ENCODE measurements at places on chromosomes 16 and 17.

- H3K27me3 ChIP-seq = peaks cover 14% of the 10 kb centered on the region
- peak overlapping the region; percentile 22 for H3K4me3 ChIP-seq
- no peak for DNase-seq
- H3K36me3 ChIP-seq = no peaks in the 10 kb centered on the region
Measured at GRCh38 chr16:90046122-90046970, 27.1 kb upstream of the DBNDD1 start.

GRCh38 chr16:82753821-82754220 is 127.1 kb downstream of the CDH13 start:
- H3K27me3 ChIP-seq = peaks cover 19% of the 10 kb centered on the region
- H3K36me3 ChIP-seq = no peaks in the 10 kb centered on the region
- H3K4me3 ChIP-seq = no peak overlapping the region
- DNase-seq = no peak
- no peak overlapping the region for H3K27ac ChIP-seq

- H3K4me3 ChIP-seq = no peak overlapping the region
- H3K4me1 ChIP-seq = peaks cover 6% of the 10 kb centered on the region
- no peaks in the 10 kb centered on the region for H3K27me3 ChIP-seq
- no peaks in the 10 kb centered on the region for H3K36me3 ChIP-seq
Measured at GRCh38 chr17:8133399-8133798, 9.5 kb upstream of the HES7 start.

- H3K4me1 ChIP-seq = no peaks in the 10 kb centered on the region
- no peak overlapping the region for H3K27ac ChIP-seq
- peak; percentile 4 for DNase-seq
- no peaks in the 10 kb centered on the region for H3K27me3 ChIP-seq
Measured at GRCh38 chr17:6940186-6940649, 55.6 kb upstream of the ALOX12 start.

DNA sequence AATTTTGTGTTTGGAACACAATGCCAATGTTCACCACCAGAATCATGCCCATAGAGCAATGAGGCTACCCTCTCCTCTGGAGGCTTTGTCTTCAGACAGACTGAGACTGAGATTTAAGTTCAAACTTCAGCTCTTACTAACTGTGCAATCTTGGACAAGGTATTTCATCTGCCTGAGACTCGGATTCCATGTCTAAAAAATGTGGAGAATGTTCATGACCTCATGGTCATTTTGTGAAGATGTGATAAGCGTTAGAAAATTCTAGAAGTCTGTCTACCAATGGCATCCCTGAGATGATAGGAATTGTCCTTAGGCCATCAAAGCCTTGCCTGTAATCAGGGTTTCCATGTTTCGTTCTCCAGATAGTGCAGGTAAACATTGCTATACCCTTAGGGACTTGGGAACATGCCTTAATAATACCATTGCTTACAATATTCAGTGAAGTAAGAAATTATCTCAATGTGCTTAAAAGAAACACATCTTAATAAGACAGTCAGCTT is 388.2 kb upstream of the MAF start:
- H3K4me1 ChIP-seq = no peaks in the 10 kb centered on the region
- H3K27ac ChIP-seq = no peak overlapping the region
- H3K27me3 ChIP-seq = no peaks in the 10 kb centered on the region
- no peak for DNase-seq
- no peaks in the 10 kb centered on the region for H3K36me3 ChIP-seq

GRCh38 chr16:27224271-27224737 is 21.0 kb downstream of the KDM8 start:
- H3K4me1 ChIP-seq = peaks cover 31% of the 10 kb centered on the region
- H3K36me3 ChIP-seq = peaks cover 13% of the 10 kb centered on the region
- DNase-seq = no peak

DNA sequence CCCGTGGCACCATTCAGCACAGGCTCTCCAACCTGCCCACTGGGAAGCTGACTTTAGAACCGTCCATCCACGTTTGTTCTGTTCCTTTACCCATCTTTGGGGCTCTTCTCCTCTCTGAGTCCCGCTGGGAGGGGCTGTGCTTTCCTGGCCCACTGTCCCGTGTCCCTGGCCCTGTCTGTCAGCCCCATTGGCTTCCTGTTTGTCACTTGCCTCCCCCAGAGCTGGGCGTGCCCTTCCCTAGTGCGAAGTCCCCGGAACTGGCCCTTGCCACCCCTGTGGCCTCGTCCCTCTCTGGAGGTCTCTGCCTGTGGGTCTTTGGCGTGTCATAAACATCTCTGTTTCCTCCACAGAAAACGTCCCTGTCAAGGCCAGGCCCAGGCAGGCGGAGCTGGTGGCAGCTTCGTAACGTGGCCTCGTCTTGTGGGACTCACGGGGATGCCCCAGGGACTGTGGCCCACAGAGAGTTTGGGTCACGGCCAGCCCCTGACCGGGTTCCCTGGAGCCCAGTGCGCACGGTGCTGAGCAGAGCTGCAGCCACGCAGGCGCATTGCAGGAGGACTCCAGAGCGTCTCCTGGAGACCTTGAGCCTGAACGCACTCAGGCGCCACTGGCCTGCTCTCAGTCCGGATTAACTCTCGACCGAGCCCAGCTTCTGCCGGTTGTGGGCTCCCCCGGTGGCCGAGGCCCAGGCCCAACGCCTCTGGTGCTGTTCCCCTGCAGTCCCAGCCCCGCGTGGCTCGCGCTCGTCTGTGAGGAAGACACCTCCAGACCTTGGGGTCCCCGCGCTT is 7.3 kb downstream of the CHMP6 start:
- no peak for DNase-seq
- H3K27ac ChIP-seq = no peak overlapping the region
- H3K4me3 ChIP-seq = no peak overlapping the region
- peaks cover 3% of the 10 kb centered on the region for H3K36me3 ChIP-seq
- H3K27me3 ChIP-seq = peaks cover 16% of the 10 kb centered on the region

GRCh38 chr16:73396556-73396955 is 348.6 kb upstream of the ZFHX3 start:
- H3K27me3 ChIP-seq = no peaks in the 10 kb centered on the region
- no peak overlapping the region for H3K27ac ChIP-seq
- H3K4me1 ChIP-seq = no peaks in the 10 kb centered on the region
- H3K36me3 ChIP-seq = no peaks in the 10 kb centered on the region
- no peak overlapping the region for H3K4me3 ChIP-seq

DNA sequence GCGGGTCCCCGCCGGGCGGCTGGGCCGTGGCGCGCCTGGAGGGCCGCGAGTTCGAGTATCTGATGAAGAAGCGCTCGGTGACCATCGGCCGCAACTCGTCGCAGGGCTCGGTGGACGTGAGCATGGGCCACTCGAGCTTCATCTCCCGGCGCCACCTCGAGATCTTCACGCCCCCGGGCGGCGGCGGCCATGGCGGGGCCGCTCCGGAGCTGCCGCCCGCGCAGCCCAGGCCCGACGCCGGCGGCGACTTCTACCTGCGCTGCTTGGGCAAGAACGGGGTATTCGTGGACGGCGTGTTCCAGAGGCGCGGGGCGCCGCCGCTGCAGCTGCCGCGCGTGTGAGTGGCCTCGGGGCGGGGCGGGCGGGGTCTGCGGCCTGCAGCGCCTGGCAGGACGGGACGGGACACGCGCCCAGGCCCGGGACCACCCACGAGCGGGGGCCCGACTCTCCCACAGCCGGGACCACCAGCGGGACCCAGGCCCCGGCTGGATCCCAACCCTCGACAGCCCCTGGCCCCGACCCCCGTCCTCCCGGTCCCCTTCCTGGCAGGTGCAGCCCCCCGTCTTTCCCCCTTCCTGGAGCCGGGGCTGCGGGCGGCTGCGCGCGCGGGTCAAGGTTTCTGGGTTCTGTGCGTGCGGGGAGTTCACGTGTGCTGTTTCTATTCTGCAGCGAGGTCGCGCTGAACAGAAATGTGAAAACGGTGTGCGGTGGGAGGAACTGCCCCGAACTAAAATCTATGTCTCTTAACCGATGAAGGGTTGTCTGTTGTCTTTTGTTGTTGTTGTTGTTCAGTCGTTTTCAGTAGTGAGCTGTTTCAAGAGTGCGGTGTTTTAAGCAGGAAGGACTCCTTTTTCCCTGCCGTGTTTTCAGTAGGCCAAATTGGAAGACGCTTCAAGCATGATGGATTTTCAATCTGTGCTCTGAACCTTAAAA is 705 bp downstream of the FOXK2 start:
- H3K4me3 ChIP-seq = peak overlapping the region; percentile 86
- peak; percentile 58 for DNase-seq
- peaks cover 4% of the 10 kb centered on the region for H3K36me3 ChIP-seq
- H3K4me1 ChIP-seq = peaks cover 43% of the 10 kb centered on the region
- H3K27me3 ChIP-seq = no peaks in the 10 kb centered on the region

GRCh38 chr17:62791235-62791734 is 16.8 kb downstream of the MARCHF10 start:
- H3K4me3 ChIP-seq = no peak overlapping the region
- no peaks in the 10 kb centered on the region for H3K36me3 ChIP-seq

GRCh38 chr17:42485680-42486079 is 27.0 kb downstream of the ATP6V0A1 start:
- H3K4me1 ChIP-seq = peaks cover 27% of the 10 kb centered on the region
- H3K27me3 ChIP-seq = no peaks in the 10 kb centered on the region
- no peak overlapping the region for H3K27ac ChIP-seq

GRCh38 chr16:55248494-55248893 is 75.5 kb upstream of the IRX6 start:
- H3K27me3 ChIP-seq = peaks cover 6% of the 10 kb centered on the region
- no peaks in the 10 kb centered on the region for H3K4me1 ChIP-seq
- no peak overlapping the region for H3K4me3 ChIP-seq
- no peak overlapping the region for H3K27ac ChIP-seq
- no peaks in the 10 kb centered on the region for H3K36me3 ChIP-seq
- no peak for DNase-seq

- H3K36me3 ChIP-seq = no peaks in the 10 kb centered on the region
- no peak overlapping the region for H3K27ac ChIP-seq
- H3K4me3 ChIP-seq = no peak overlapping the region
- H3K27me3 ChIP-seq = peaks cover 57% of the 10 kb centered on the region
- DNase-seq = no peak
Measured at GRCh38 chr16:79573884-79574283, 26.7 kb downstream of the MAF start.

GRCh38 chr16:59840169-59840568 is 1106.1 kb upstream of the GOT2 start:
- H3K27me3 ChIP-seq = no peaks in the 10 kb centered on the region
- H3K4me1 ChIP-seq = no peaks in the 10 kb centered on the region
- H3K36me3 ChIP-seq = peaks cover 2% of the 10 kb centered on the region
- no peak overlapping the region for H3K4me3 ChIP-seq

GRCh38 chr17:43755389-43755875 is 3.2 kb downstream of the SOST start:
- H3K4me3 ChIP-seq = no peak overlapping the region
- H3K36me3 ChIP-seq = no peaks in the 10 kb centered on the region
- peaks cover 7% of the 10 kb centered on the region for H3K4me1 ChIP-seq
- peak; percentile 10 for DNase-seq
- H3K27me3 ChIP-seq = peaks cover 52% of the 10 kb centered on the region

DNA sequence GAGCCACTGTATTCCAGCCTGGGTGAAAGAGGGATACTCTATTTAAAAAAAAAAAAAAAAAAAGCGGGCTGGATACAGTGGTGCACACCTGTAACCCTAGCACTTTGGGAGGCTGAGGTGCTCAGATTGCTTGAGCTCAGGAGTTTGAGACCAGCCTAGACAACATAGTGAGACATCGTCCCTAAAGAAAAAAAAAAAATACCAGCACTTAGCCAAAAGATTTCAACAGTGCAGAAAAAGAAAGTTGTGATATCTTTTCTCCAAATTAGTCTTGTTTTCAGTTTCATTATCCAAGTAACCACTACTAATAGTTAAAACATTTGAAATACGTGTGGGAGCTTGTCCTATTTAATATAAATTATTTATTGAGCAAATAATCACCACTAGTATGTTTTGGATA is 48.7 kb downstream of the TENT4B start:
- no peak overlapping the region for H3K27ac ChIP-seq
- no peak overlapping the region for H3K4me3 ChIP-seq
- no peaks in the 10 kb centered on the region for H3K27me3 ChIP-seq

- H3K4me1 ChIP-seq = peaks cover 74% of the 10 kb centered on the region
- H3K27me3 ChIP-seq = no peaks in the 10 kb centered on the region
- peak overlapping the region; percentile 100 for H3K4me3 ChIP-seq
- peak overlapping the region; percentile 89 for H3K27ac ChIP-seq
Measured at GRCh38 chr17:7841396-7841914, 7.4 kb downstream of the KDM6B start.

DNA sequence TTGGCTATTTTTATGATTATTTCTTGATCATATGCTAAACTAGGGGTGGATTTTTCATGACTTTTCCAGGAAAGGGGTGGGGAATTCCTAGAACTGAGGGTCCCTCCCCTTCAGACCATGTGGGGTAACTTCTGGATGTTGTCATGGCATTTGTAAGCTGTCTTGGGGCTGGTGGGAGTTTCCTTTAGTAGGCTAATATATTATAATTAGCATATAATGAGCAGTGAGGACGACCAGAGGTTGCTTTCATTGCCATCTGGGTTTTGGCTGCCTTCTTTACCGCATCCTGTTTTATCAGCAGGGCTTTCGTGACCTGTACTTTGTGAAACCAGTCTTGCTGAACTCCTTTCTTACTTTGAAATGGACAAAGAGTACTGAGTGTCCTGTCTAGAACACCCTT is 40.4 kb upstream of the ABCA5 start:
- H3K4me3 ChIP-seq = no peak overlapping the region
- no peaks in the 10 kb centered on the region for H3K36me3 ChIP-seq
- peak overlapping the region; percentile 23 for H3K27ac ChIP-seq
- H3K4me1 ChIP-seq = no peaks in the 10 kb centered on the region

- H3K27me3 ChIP-seq = peaks cover 30% of the 10 kb centered on the region
- DNase-seq = no peak
- no peaks in the 10 kb centered on the region for H3K4me1 ChIP-seq
- H3K4me3 ChIP-seq = no peak overlapping the region
- H3K27ac ChIP-seq = no peak overlapping the region
Measured at GRCh38 chr17:58278661-58279015, 2.1 kb downstream of the MPO start.

GRCh38 chr16:88019821-88020515 is 68.7 kb downstream of the BANP start:
- peaks cover 2% of the 10 kb centered on the region for H3K4me1 ChIP-seq
- no peaks in the 10 kb centered on the region for H3K36me3 ChIP-seq
- H3K27ac ChIP-seq = peak overlapping the region; percentile 59

GRCh38 chr16:49459953-49460735 is 86.5 kb downstream of the C16orf78 start:
- H3K27me3 ChIP-seq = no peaks in the 10 kb centered on the region
- H3K4me1 ChIP-seq = peaks cover 40% of the 10 kb centered on the region
- H3K4me3 ChIP-seq = no peak overlapping the region

DNA sequence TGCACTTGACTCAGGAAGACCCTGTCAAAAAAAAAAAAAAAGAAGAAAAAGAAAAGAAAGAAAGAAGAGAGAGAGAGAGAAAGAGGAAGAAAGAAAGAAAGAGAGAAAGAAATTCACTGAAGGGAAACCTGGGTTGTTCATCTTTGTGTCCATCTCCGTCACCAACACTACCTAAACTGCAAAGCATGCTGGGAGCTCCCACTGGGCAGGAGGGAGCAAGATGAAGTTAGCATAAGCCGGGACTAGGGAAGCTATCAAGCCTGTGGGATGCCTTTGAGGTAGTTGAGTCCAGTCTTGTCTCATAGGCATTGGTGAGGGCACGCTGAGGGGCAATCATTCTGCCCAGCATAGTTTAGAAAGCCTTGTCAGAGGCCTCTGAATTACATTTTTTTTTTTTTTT is 7.6 kb upstream of the CBFB start:
- H3K27ac ChIP-seq = peak overlapping the region; percentile 56
- H3K36me3 ChIP-seq = no peaks in the 10 kb centered on the region
- peaks cover 14% of the 10 kb centered on the region for H3K4me1 ChIP-seq
- H3K4me3 ChIP-seq = no peak overlapping the region
